ENCODE measurements at places on chromosomes 2 and 18.

- DNase-seq = no peak
Measured at GRCh38 chr2:9775351-9775750, 67.9 kb upstream of the TAF1B start.

- DNase-seq = no peak
Measured at GRCh38 chr2:45675263-45675812, 23.9 kb downstream of the PRKCE start.

DNA sequence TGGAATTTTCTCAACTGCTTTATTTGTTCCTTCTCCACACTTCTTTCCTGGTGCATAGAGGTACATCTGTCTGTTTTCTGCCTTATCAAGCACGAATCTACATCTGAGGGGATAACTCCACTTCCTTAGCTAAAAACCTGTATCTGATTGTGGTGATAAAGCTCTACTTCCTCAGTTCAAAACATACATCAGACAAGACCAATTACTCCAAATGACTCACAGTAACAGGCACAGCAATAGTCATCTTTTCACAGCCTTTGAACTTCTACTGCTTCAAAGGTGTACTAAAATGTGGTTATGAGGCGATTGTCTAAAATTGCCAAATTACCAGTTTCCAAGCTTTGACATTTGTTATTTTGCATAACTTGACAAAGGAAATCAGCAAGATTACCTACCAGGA lies 803.6 kb upstream of the ZEB2 start:
- no peak for DNase-seq

GRCh38 chr2:112843836-112844235 lies 7.3 kb upstream of the IL1B start:
- no peak for DNase-seq

DNA sequence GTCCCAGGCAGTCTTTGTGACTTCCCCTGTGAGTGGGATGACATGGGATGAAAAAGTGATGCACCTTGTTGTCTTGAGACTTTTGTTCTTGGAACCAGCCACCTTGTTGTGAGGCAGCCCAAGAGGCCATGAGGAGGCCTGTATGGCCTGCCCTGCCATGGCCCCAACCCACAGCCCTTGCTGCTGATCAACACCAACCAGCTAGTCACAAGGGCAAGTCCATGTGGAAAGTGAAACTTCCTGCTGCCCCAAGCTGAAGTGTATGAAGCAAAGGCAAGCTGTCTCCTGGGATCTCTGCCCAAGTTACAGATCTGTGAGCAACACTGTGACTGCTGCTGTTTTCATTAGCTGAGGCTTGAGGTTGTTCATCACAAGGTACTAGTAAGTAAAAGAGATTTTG lies 21.6 kb downstream of the TMEM18 start:
- no peak for DNase-seq

GRCh38 chr2:76760367-76760704 lies 761.8 kb downstream of the LRRTM4 start:
- DNase-seq = no peak

Measured in NCI-H69 (cell line).